Activated B cell treated with CpG ODN at 0.5 μM for 24 hours (primary cell): ENCODE measurements at places on chromosomes 3 and 15. TPM values are rescaled to one million over a fixed set of nuclear protein-coding genes. Genes with fewer than 3 reads are reported as not detected.

The SHF gene
- 5.8 and 8.5 TPM in 2 replicates for total RNA-seq

The ERICH6 gene
- total RNA-seq: not detected in 2 replicates

The CCDC191 gene
- total RNA-seq: 14.7 and 17.2 TPM in 2 replicates

The CACNA1D gene
- 1.9 and 2.0 TPM in 2 replicates for total RNA-seq

The MESP2 gene
- total RNA-seq: 0.40 TPM in 1 of 2 replicates, not detected in the other
